ENCODE measurements at places on chromosomes 13 and 19.

- DNase-seq, result no peak
Measured at GRCh38 chr13:44806826-44807225, 182.4 kb downstream of the NUFIP1 start.

GRCh38 chr13:36445278-36445677, 13.0 kb downstream of the CCNA1 start:
- no peak for DNase-seq

DNA sequence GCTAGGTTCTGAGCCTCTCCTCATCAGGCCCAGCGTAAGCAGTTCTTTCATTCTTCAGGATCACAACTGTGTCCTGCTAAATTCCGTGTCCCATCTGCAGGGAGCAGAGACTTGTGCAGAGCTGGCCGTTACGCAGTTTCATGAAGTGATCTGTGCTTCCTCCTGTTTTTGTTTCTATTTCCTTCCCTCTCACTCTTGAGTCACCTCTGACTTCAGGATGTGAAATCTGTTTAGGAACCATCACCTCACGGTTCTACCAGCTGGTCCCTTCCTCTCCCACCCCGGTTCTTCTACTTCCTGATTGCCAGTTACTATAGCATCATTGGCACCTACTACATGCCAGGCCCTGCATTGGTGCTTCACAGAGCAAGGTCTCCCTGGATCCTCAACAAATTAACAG, 8.5 kb downstream of the MAU2 start:
- DNase-seq, result no peak

- DNase-seq, result no peak
Measured at GRCh38 chr19:29320618-29321017, 107.7 kb upstream of the UQCRFS1 start.

GRCh38 chr13:94335761-94336526, 143.5 kb downstream of the DCT start:
- DNase-seq, result no peak

- DNase-seq, result no peak
Measured at GRCh38 chr19:33520844-33521479, 629 bp downstream of the PEPD start.

GRCh38 chr19:29467824-29468401, 57.9 kb upstream of the VSTM2B start:
- DNase-seq, result peak; percentile 17

- DNase-seq, result no peak
Measured at GRCh38 chr19:46921071-46921470, 60.3 kb downstream of the ARHGAP35 start.

- peak; percentile 42 for DNase-seq
Measured at GRCh38 chr13:37476874-37477273, 121.7 kb downstream of the POSTN start.

GRCh38 chr19:58575183-58576041, 2.3 kb upstream of the MZF1 start:
- DNase-seq, result peak; percentile 90

GRCh38 chr13:52034616-52035226, 10.2 kb downstream of the UTP14C start:
- no peak for DNase-seq

GRCh38 chr19:42095814-42096230, 19.9 kb downstream of the ZNF574 start:
- DNase-seq, result no peak

GRCh38 chr13:24050796-24051715, 109.5 kb upstream of the SPATA13 start:
- no peak for DNase-seq

GRCh38 chr13:93279982-93280381, 53.4 kb downstream of the GPC6 start:
- no peak for DNase-seq

DNA sequence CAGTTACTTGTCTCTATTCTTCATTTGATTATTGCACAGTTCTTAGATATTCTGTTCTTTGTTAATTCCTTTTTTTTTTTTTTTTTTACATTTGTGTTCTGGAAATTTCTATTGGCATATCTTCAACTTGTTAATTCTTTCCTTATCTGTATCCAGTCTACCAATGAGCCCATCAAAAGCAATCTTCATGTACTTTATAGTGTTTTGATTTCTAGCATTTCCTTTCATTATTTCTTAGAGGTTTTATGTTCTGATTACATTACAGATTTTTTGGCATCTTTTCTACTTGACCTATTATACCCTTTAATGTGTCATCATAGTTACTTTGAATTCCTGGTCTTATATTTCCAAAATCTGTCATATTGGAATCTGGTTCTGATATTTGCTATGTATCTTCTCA, 2194.8 kb downstream of the PCDH9 start:
- DNase-seq, result no peak

DNA sequence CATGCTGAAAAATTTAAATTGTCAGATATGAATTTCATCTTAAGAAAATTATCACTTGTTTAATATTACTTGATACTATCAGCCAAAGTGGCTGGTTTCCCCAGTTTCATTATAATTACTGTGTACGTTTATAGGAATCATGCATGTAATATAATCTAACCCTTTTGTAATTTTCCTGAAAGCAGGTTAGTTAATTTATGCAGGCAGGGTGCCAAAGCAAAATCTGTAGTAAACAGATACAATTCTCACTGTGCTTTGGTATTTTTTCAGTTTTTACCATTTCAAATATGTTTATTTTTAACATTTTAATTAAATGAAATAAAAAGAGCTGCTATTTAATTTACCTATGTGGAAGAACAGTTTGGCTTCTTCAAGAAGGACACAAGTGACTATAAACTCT, 1227.5 kb upstream of the MIR17HG start:
- DNase-seq, result no peak

DNA sequence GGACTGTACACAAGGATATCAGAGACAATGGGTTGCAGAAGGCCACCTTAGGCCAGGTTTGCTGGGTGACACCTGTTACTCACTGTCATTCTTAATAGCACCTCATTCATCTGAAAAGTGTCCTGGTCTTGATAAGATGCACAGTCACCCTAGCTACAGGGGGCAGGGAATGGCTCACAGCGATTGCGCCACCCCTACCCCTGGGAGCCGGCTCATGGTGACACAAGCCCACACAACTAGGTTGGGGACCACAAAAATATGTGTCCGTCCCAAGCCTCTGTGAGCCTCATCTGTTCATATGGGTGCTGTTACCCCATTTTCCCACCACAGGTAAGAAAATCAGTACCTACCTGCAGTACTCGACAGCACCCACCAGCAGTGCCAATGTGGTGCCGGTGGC, 23.4 kb downstream of the MED26 start:
- no peak for DNase-seq

- peak; percentile 91 for DNase-seq
Measured at GRCh38 chr13:35512271-35512920, 35.9 kb upstream of the MAB21L1 start.

DNA sequence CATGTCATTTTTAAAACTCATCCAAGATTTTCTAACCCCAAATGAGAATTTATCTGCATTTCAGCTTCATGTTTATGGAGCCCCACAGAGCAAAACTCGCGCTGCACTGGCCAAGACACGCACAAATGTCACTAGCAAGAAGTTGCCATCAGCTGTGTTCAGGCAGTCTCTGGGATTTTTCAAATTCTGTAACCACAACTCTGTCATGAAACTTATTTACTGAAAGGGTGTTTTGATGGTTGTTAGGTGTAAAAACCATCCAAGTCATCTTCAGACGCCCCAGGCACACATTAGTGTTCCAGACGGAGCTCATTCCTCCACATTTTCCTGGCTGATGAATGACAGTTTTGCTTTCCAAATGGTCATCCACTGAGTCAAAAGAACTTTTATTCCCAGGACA, 63.4 kb downstream of the SLC7A1 start:
- DNase-seq, result peak; percentile 77

DNA sequence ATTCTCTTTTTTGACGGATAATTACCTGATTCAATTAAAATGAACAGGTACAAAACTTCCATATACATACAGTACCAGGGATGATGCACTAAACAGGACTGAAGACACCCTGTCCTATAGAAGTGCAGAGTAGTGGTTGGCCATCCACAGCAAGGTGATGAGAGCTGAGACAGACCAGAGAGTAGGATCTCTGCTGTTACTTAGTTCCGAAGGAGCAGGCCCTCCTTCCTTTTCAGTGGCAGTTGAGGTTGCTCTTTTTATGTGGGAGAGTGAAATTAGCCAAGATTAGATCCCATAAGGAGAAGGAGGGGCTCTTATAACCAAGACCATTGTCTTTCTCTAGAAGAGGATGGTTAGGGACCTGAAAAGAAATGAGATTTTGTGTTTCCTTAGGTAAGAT, 4.0 kb downstream of the PDS5B start:
- DNase-seq, result no peak

- peak; percentile 89 for DNase-seq
Measured at GRCh38 chr19:28727480-28728159, 485.3 kb downstream of the UQCRFS1 start.

- no peak for DNase-seq
Measured at GRCh38 chr13:102589301-102589822, 7.4 kb upstream of the TPP2 start.

DNA sequence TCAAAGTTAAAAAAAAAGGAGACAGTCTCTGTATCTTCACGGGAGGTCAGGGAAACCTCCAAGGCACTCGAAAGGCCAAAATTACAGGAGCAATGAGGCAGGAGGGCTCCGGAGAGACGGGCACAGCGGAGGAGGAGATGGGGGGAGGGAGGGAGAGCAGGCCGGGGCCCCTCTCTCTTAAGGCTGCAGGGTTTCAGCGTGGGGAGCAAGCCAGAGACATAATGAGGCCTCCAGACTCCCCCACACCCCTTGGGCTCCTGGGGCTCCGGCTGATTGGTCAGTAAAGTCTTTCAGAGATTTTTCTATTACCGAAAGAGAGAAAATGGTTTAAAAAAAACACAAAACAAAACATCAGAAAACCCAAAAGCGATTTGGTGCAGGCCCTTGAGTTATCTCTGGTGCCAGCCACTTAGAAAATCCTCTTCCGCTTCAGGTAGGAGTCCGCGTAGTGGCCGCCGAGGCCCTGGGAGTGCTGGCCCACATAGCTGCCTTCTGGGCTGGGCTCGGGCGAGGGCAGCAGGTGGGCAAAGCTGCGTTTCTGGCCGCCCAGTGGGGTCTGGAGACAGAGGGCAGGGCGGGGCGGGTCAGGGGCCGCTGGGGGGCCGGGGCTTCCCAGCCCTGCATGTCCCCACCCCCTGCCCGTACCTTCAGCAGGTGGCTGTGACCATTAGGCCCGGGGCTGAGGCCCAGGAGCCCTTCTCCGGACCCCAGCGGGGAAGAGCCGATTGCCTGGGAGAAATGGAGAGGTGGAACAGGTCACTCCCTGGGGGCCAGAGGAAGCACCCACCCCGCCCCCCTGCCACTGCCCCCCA, 1.4 kb upstream of the FDX2 start:
- no peak for DNase-seq

- DNase-seq, result no peak
Measured at GRCh38 chr19:50796128-50796633, 6.0 kb downstream of the ACP4 start.

GRCh38 chr19:18216789-18217188, 9.4 kb downstream of the PDE4C start:
- DNase-seq, result no peak

GRCh38 chr19:686589-687297, 8.5 kb downstream of the PRSS57 start:
- no peak for DNase-seq

DNA sequence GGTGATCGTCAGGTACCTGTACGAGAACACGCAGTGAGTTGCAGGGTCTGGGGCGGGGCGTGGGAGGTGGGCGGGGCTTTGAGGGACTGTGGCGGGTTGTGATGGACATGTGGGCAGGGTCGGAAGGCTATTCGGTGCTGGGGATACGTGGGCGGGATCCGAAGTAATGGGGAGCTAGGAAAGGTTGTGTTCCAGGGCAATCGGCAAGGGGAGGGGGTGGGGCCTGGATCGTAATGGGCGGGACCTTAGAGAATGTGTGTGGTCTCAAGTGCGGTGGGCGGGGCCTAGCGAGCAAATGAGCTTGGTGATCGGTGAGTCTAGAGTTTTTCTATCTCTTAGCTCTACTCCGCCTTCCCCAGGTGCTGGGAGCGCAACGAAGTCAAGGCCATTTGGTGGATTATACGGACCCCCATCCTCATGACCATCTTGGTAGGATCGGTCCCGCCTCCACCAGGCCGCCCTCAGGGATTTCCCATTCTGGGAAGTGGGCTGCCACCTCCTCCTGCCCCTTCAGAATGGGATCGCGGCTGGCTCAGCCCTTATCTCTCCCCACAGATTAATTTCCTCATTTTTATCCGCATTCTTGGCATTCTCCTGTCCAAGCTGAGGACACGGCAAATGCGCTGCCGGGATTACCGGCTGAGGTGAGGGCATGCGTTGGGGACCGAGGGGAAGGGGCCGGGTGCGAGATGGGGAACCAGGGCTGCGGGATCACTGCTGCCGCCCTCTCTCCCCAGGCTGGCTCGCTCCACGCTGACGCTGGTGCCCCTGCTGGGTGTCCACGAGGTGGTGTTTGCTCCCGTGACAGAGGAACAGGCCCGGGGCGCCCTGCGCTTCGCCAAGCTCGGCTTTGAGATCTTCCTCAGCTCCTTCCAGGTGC, 9.6 kb downstream of the GIPR start:
- DNase-seq, result peak; percentile 70

DNA sequence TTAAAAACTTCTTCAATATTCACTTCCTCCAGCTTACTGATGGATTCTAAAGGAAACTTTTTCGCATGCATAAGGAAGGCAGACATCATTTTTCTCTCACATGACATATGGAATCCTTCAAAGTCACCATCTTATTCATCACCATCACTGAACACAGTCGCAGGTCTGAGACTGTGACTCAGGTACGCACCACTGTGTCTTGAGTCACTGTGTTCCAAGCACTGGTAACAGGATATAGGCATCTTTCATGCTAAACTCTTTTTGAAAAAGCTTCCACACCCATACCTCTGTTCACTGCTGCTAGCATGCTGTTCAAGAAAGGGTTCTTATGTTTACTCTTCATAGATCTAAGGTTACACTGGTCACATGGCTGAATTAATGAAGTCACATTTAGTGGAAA, 67.0 kb upstream of the SIAH3 start:
- no peak for DNase-seq

- no peak for DNase-seq
Measured at GRCh38 chr13:51004111-51004865, 94.7 kb downstream of the RNASEH2B start.

GRCh38 chr19:48466561-48467325, 2.4 kb upstream of the CYTH2 start:
- peak; percentile 71 for DNase-seq

GRCh38 chr19:17938092-17938845, 5.5 kb downstream of the CCDC124 start:
- peak; percentile 95 for DNase-seq

DNA sequence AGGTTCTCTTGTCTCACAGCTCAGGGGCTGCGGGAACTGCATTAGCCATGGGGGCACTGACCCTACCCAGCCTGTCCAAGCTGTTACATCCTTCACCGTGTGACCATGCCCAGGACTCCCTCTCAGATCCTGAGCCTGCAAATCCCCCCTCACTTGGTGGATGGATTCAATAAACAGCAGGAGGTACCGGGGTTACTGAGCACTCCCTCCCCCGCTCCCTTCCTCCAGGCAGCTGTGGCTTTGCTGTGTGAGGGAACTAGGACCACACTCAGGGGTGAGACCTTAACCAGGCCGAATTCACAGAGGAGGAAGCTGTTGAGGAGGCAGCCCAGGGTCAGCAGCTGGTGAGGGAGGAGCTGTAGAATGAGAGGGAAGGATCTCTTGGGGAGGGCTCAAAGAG, 27.0 kb upstream of the CEACAM1 start:
- no peak for DNase-seq

- DNase-seq, result no peak
Measured at GRCh38 chr19:55161571-55162322, 4.2 kb upstream of the TNNI3 start.
